Lower lobe of right lung (tissue), 2 donors: ENCODE measurements at places on chromosomes 1 and 21. TPM values are rescaled to one million over a fixed set of nuclear protein-coding genes. Genes with fewer than 3 reads are reported as not detected.
A peak's percentile ranks its signal among the peaks of the same experiment; 100 is the strongest.

GRCh38 chr1:175317779-175318178, 125.2 kb upstream of the KIAA0040 start:
- no peak for DNase-seq
- H3K27me3 ChIP-seq, result no peaks in the 10 kb centered on the region
- peaks cover 21% of the 10 kb centered on the region for H3K4me1 ChIP-seq
- no peak overlapping the region for H3K4me3 ChIP-seq
- H3K36me3 ChIP-seq, result no peaks in the 10 kb centered on the region

Gene EPHA10
- 0.53 TPM for total RNA-seq

GRCh38 chr21:39116761-39117439, 66.4 kb downstream of the PSMG1 start:
- H3K27me3 ChIP-seq, result no peaks in the 10 kb centered on the region
- H3K4me1 ChIP-seq, result no peaks in the 10 kb centered on the region
- no peak overlapping the region for H3K4me3 ChIP-seq
- no peak for DNase-seq
- no peaks in the 10 kb centered on the region for H3K36me3 ChIP-seq

- peaks cover 8% of the 10 kb centered on the region for H3K27me3 ChIP-seq
- H3K27ac ChIP-seq, result no peak overlapping the region
- no peak for DNase-seq
- H3K4me3 ChIP-seq, result no peak overlapping the region
- peaks cover 8% of the 10 kb centered on the region for H3K36me3 ChIP-seq
These were observed 12.7 kb downstream of the C1QB start for GRCh38 chr1:22665752-22666151.

GRCh38 chr1:235017719-235018118, 110.9 kb downstream of the TOMM20 start:
- no peak for DNase-seq
- no peaks in the 10 kb centered on the region for H3K36me3 ChIP-seq
- H3K27me3 ChIP-seq, result no peaks in the 10 kb centered on the region
- peaks cover 4% of the 10 kb centered on the region for H3K4me1 ChIP-seq
- no peak overlapping the region for H3K4me3 ChIP-seq

GRCh38 chr1:5223206-5223605, 568.8 kb downstream of the AJAP1 start:
- H3K36me3 ChIP-seq, result no peaks in the 10 kb centered on the region
- no peaks in the 10 kb centered on the region for H3K4me1 ChIP-seq
- peaks cover 20% of the 10 kb centered on the region for H3K27me3 ChIP-seq
- H3K4me3 ChIP-seq, result no peak overlapping the region

DNA sequence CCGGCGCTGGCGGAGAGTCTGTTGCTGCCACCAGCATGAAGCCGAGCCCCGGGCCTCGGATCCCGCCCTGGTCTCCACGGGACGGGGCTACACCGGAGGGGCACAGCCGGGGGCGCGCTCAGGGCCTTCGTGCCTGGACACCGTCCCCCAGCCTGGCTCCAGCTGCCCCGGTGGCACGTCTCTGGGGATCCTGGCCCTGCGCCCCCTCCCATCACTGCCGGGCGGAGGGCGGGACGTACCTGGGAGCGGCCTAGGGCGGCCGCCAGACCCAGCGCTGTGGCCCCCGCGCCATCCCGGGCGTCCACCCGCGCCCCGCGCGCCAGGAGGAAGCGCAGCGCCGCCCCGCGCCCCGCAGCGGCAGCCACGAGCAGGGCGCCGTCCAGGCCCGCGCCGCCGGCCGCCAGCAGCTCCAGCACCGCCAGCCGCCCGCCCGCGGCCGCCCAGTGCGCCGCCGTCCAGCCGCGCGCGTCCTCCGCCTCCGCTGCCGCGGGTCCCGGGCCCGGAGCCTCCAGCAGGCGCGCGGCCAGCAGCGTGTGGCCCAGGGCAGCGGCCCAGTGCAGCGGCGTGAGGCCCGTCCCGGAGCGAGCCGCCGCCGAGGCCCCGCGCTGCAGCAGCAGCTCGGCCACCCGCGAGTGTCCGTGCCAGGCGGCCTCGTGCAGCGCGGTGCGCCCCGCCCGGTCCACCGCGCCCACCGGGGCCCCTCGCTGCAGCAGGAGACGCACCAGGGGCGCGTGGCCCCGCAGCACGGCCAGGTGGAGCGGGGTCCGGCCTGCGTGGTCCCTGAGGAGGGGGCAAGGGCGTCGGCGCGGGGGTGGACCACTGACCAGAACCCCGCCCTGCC, 1.0 kb downstream of the ANKRD65 start:
- no peaks in the 10 kb centered on the region for H3K36me3 ChIP-seq
- peak overlapping the region; percentile 51 for H3K4me3 ChIP-seq
- peak overlapping the region; percentile 81 for H3K27ac ChIP-seq
- no peaks in the 10 kb centered on the region for H3K27me3 ChIP-seq
- peaks cover 14% of the 10 kb centered on the region for H3K4me1 ChIP-seq

Gene ATAD3C
- total RNA-seq, result 7.8 TPM

GRCh38 chr1:202844259-202844658, 33.5 kb downstream of the PCAT6 start:
- H3K4me3 ChIP-seq, result no peak overlapping the region
- H3K36me3 ChIP-seq, result no peaks in the 10 kb centered on the region
- no peak for DNase-seq

Gene DNASE2B
- total RNA-seq, result 26.1 TPM

DNA sequence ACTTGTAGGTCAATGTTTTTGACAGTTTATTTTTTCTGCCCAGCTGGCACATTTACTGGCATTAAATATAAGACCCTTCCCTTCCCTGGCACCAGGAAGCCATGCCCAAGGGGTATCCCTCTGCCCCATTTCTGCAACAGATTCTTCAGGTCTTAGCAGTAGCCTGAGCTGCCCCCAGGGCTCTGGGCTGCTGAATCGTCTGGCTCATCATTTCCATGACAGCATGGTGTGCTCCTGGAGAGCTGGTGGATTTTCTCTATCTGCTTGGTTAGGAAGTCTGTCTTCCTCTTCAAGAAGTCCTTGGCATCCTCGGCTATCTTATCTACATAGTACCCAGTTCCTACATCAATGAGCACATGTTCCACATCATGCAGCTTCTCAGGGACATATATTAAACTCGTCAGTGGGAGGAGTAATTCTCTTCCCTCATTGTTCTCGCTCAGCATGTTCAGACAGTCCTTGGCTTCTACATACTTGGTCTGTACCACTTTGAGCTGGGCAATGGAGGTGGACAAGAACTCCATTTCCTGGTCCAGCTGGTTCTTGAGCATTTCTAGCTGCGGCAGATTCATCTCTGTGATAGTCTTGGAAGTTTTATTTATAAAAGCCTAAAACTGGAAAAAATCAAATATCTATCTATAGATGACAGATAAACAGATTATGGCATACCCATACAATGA, 23.5 kb downstream of the MIA3 start:
- H3K27ac ChIP-seq, result no peak overlapping the region
- peaks cover 16% of the 10 kb centered on the region for H3K4me1 ChIP-seq
- no peaks in the 10 kb centered on the region for H3K27me3 ChIP-seq
- no peak overlapping the region for H3K4me3 ChIP-seq
- DNase-seq, result no peak
- H3K36me3 ChIP-seq, result peaks cover 24% of the 10 kb centered on the region

Gene FYB2
- total RNA-seq, result 3.8 TPM
